CD14-positive monocyte (primary cell): ENCODE measurements at places on chromosomes 12 and 14.
A peak's percentile ranks its signal among the peaks of the same experiment; 100 is the strongest.

DNA sequence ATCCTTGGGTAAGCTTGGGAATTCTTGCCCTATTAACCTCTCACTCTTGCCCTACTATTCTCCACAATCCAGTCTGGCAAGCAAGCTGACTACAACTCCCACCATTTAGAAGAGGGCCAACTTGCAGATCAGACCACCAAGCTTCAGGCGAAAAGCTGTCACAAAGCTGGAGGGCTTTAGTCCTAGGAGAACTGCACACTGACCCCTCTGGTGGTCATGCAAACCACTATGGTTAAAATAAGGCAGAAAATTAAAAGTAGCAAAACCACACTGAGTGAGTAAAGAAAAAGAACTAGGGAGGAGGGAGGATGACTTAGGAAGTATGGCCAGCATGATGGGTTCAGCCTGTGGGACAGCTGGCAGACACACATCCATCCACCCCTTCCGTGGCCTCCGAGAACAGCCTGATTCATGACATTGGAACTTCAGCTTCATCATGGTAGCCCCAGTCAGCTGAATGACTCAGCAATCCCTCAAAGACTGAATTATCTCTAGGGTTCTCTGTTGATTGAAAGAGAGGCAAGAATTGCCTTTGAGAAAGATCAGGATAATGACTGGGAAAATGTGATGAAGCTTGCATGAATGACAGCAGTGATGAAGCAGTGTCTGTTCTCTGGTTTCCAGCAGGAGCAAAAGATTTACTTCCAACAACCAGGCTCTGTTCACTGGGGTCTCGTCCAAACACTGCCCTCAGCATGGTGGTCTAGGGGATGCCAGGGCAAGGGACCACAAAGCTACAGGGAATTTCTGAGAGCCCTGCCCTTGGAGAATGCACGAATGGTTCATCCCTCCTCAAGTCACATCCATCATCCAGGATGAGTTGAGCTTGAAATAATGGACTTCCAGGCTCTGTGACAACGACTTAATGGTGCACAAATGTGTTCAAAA is 24.4 kb downstream of the PITPNM2 start:
- no peak for DNase-seq

DNA sequence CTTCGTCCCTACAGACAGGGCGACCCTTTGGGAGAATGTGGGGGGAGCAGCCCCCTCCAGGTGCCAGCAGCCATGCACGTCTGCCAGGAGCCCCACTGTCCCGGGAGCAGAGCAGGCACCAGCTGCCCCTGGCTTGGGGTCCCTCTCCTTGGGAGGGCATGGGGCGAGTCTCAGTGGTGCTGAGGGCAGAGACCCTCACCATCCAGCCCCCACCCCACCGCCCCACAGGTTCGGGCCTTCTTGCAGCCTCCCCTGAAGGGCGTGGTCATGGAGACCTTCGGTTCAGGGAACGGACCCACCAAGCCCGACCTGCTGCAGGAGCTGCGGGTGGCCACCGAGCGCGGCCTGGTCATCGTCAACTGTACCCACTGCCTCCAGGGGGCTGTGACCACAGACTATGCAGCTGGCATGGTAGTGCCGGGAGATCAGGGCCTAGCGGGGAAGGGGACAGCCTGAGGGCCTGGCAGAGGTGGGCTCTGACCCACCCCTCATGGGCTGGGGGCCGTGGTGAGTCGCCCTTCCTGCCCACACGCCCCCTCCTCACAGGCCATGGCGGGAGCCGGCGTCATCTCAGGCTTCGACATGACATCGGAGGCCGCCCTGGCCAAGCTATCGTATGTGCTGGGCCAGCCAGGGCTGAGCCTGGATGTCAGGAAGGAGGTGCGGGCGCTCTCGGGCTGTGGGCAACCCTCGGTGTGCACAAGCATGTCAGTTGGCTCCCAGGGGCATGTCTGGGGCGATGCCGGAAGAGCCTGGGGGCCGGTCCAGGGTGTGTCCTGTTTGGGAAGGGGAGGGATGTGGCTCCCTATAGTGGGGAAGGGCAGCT is 18.8 kb downstream of the ASPG start:
- DNase-seq = no peak

DNA sequence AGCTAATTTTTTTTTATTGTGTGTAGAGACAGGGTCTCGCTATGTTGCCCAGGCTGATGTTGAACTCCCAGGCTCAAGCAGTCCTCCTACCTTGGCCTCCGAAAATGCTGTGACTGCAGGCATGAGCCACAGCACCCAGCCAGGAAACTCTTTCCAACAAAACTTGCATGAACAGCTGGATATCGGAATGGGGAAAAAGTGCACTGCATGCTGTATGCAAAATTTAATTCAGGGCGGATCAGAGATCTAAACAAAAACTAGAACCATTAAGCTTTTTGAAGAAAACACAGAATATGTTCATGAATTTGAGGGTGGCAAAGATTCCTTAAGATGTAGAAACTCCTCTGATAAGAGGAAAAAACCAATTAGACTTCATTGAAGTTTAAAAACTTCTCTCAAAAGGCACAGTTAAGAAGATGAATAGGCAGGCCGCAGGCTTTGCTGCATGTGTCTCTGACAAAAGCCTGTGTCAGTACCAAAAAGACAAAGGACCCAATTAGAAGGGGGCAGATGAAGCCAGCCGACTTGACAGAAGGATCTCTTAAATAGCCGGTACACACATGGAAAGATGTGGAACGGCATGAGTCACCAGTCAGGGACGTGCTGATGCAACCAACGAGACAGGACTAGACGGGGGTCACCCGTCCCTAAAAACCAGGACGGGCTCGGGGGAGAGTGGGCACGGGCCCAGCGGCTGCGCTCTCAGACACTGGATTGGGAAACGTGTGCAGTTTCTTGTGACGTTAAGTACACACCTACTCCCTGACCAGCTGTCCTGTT is 34.8 kb upstream of the MMP17 start:
- DNase-seq = no peak

GRCh38 chr12:94545935-94546771 is 86.5 kb upstream of the CEP83 start:
- peak; percentile 23 for DNase-seq

- no peak for DNase-seq
These were observed 101.1 kb downstream of the CRADD start for GRCh38 chr12:93778306-93778705.

- DNase-seq = peak; percentile 12
These were observed 113.4 kb upstream of the PELI2 start for GRCh38 chr14:56004786-56005185.

DNA sequence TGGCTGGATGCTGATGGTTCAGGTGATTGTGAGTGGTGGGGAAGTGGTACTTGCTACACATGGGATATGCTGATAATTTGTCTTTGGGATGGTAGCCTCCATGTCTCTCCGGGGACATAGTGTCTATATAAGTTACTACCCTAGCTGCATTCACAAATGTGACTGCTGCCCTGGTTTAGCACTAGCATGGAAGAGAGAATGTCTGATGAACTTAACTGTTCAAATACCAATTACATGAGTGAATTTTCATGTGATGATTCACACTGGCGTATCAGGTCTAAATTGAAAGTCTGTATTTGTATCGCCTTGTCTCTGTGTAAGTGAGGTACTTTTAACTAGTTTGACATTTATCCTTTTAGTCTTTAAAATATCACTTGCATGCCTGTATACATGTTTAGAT is 34.4 kb downstream of the ATF7IP start:
- no peak for DNase-seq
